GM12892 (cell line): ENCODE measurements at places on chromosomes 3 and 15.
A peak's percentile ranks its signal among the peaks of the same experiment; 100 is the strongest.

GRCh38 chr3:146050691-146051090 is 110.3 kb downstream of the PLOD2 start:
- no peak for DNase-seq

DNA sequence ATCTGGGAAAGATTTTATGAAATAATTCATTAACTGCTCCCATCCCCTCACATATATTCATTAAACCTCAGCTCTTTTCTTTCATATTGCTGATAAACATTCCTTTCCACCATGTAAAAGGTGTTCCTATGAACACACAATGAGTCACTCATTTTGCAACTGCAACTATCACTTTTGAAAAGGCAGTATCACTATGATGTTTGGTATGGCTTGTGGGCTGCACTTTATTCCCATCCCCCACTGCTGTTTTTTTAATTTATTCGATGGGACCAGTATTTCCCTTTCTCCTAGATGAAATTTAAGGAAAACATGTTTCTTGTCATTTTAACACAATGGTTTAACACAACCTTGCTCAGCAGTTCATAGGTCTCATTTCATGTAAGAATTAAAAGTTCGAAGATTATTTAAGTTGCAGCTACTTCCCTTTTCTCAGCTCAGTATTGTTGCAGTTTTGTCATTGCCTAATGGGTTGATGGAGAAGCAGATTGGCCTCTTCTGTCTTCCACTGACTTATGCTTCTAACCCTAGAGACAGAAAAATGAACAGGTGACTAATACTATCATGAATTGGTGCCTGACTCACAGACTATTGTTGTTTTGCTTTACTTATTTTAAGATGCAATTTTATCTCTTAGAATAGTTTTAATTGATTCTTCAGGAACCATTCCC is 280.3 kb downstream of the ZPLD1 start:
- peak; percentile 8 for DNase-seq

DNA sequence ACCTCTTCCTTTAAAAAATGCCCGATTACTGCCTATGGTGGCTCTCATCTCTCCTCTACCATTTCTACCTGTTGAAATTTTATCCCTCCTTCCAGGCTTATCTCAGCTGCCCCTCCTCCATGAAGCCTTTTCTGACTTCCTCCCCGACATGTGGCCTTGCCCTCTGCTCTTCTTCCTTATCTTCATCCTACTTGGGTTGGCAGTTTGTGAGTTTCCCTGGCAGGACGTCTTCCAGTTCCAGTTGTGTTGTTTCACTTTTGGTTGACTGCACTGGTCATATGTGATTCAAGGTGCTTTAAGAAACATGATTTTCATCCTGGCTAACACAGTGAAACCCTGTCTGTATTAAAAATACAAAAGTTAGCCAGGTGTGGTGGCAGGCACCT is 4.4 kb downstream of the DLL4 start:
- DNase-seq, result no peak

GRCh38 chr3:36777424-36778218 is 13.3 kb upstream of the DCLK3 start:
- no peak for DNase-seq

DNA sequence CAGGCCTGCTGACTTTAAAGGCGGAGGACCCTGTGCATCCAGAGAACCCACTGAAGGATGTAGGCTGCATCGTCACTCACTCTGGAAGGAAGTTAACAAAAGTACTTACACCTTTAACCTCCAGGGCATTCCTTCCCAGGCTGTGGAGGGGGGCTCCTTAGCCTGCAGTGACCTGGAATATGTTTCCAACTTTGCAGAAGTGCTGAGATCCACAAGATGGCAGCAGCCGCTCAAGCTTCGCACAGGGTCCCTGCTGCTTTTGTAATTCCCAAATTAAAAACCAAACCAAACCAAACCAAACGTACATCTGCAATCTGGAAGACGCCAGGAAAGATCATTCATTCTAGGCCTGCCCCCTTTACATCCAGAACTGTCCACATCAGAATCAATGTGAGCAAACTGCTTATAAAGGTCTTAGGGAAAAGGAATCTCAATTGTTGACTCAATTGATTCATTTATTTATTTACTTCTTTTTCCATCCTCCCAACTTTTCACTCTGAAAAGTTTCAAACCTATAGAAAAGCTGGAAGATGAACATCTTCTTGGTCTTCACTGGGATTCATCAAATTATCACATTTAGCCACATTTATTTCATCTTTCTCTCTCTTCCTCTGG is 70.5 kb upstream of the KLHL25 start:
- peak; percentile 24 for DNase-seq

- DNase-seq, result no peak
These were observed 801 bp upstream of the NGRN start for GRCh38 chr15:90264671-90265070.

- no peak for DNase-seq
These were observed 61.7 kb downstream of the STRIT1 start for GRCh38 chr3:155231792-155232191.

- DNase-seq, result no peak
These were observed 130.6 kb downstream of the TCF12 start for GRCh38 chr15:57048930-57049549.

DNA sequence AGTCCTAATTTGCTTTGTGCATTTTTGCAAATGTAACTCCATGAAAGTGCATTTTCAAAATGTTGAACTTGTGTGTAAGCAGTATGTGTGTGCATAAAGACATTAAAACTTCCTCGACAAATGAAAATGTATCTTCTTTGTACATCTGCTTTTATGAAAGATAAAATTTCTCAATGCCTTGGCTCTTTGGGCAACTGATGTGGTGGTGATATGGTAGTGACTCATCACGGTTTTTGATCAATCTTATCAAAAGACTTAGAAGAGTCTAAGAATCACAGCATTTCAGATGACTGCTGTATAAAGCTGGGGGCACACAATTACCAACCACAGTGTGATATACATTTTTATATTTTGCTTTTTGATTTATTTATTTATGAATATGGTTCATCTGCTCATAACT is 5.4 kb upstream of the MASP1 start:
- DNase-seq, result no peak

DNA sequence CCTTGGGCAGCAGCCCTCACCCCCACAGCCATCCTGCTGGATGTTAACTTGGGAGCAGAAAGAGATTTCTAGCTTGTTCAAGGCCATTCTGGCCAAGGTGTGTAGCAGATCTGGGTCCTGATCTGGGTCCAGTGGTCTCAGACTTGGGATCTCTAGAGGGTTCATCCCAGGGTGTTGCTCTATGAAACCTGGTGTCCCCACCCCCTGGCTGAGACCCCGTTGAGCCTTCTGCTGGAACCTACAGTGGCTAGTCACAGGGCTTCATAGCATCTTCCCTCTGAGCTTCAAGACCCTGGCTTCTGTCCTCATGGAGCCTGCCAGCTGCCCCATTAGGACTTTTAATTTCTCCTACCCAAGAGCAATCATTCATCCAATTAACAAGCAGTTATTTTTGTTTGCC is 64.3 kb downstream of the EPHB1 start:
- DNase-seq, result no peak

- no peak for DNase-seq
These were observed 2.9 kb downstream of the TM6SF1 start for GRCh38 chr15:83110381-83110780.

- DNase-seq, result no peak
These were observed 19.0 kb downstream of the SYNM start for GRCh38 chr15:99123713-99124451.

DNA sequence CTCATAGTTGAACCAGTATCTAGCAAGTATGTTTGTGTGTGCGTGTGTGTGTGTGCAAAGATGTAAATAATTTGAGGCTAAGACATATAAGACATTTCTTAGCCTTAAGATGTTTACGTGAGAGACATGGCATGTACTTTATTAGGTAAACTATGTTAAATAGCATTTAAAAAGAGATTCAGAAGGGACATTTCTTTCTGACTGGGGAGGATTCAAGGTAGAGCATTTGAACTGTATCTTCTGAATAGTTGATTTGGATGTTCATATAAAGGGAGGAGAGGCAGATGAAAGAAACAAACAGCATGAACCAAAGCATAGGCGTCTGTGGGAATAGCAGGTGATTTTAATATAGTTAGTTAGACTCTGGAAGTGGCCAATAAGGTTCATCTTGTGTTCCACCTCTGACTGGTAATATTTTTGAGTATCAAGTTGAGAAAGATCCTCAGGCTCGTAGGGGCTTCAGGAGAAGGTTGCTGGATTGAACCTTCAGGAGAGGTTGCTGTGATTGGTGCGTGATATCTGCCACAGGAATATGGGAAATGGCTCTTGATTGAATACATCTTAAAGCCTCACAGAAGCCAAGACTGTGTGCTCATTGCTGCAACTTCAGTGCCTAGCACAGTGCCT is 12.6 kb downstream of the NFKBIZ start:
- no peak for DNase-seq

GRCh38 chr3:15810702-15811101 is 12.9 kb upstream of the ANKRD28 start:
- no peak for DNase-seq

- no peak for DNase-seq
These were observed 151.1 kb downstream of the DOCK3 start for GRCh38 chr3:50825841-50826240.

DNA sequence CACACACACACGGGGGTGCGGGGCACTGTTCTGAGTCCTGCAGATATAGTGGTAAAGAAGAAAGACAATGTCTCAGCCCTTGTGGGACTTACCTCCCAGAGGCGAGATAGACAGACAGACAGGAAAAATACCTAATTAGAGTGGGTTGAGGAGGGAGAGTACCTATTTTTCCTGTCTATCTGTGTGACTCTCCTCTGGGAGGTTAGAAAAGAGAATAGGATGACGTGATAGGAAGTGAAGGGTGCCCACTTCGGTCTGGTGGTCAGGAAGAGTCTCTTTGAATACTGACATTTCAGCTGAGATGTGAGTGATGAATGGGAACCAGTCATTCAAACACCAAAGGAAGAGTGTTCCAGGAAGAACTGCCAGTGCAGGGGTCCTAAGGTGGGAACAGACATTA is 4.1 kb upstream of the APOD start:
- DNase-seq, result no peak

- no peak for DNase-seq
These were observed 540 bp downstream of the CCDC80 start for GRCh38 chr3:112640276-112640929.

DNA sequence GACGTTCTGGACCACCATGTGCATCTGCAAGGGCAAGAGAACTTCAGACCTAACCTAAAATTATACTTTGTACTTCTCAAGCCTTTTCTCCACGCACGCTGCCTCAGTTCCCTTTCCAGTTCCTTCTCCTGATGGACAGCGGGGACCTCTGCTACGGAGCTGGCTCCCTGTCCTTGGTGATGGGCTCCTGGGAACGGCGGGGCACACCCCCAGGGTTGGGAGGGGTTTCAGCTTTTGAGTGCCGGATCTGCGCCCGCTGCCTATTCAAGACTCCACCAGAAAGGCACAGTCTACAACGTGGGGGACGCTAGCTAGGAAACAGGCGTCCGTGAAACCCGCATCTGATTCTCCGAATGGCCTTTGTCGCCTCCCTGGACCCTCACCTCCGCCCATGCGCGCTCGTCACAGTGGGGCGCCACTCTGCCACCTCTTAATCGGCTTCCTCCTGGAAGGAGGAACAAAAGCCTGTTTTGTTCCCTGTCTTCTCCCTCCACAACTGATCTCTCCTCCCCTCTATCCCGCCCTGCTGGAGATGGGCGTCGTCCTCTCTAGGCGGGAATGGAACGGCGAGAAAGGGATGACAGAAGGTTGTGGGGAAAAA is 2.2 kb downstream of the GPR149 start:
- DNase-seq, result no peak

DNA sequence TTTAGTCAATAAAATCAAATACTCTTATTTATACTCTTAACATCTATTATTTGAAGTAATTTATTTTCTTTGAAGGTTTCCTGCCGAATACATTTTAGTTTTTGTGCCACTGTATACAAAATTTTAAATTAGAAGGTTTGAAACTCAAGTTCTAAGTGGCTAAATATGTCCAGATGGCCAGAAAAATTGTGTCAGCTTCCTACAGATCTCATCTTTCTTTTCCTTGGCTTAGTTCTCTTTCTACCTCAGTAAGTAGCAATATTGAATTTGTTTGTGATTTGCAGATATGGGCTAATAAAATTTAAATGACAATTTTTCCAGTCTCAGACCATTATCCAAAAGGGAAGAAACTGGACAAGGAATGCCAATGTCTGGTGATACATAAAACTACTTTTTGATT is 452.1 kb downstream of the ROBO2 start:
- no peak for DNase-seq

- no peak for DNase-seq
These were observed 63.7 kb upstream of the MRPS22 start for GRCh38 chr3:139280027-139280671.

- DNase-seq, result no peak
These were observed 123.1 kb upstream of the STRIT1 start for GRCh38 chr3:155416500-155417118.
